T-helper 2 cell (primary cell): ENCODE measurements at places on chromosomes 4 and X.

- DNase-seq = no peak
Measured at GRCh38 chrX:1052021-1052420, 160.4 kb downstream of the CRLF2 start.

DNA sequence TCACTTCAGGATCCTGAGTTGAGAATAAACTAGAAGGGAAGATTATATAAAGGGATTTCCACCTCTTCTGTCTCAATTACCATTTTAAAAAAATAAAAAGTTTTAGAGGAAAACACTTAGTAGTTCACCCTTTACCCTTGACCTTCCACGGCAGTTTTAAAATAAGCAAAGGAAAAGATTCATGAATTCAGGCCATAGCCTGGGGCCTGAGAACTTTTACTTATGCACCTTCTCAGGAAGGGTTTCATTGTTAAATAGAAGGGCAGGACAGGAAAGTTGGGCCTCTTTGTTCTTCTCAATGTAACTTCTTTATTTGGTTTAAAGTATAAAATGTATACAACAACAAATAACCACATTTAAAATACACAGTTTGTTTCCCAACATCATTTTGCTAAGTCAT, 54.9 kb downstream of the PKD2 start:
- no peak for DNase-seq

DNA sequence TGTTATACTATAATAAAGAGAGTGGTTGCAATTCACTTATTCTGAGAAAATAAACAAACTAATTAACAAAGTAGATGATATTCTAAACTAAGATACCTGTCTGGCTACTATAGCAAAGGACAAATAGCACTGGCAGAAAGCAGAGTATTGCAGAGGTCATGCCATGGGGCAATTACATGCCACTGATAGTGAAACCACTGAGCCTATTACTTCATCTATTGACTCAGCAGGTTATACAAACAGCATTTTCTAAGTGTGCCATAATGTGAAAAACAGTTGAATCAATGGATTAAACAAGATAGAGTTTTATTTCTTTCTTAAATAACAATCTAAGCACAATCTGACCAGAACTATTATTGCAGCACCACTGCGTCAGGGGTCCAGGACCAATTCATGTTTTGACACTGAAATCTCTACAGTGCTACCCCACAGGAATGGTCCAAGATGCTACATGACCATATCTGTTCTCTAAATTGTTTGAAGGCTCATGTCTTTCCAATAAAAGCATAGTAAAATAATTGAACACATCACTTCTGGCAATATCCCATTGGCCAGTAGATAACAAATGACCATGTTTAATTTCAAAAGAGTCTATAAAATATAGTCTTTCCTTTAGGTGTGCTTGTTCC, 389.5 kb upstream of the GRID2 start:
- DNase-seq = no peak

DNA sequence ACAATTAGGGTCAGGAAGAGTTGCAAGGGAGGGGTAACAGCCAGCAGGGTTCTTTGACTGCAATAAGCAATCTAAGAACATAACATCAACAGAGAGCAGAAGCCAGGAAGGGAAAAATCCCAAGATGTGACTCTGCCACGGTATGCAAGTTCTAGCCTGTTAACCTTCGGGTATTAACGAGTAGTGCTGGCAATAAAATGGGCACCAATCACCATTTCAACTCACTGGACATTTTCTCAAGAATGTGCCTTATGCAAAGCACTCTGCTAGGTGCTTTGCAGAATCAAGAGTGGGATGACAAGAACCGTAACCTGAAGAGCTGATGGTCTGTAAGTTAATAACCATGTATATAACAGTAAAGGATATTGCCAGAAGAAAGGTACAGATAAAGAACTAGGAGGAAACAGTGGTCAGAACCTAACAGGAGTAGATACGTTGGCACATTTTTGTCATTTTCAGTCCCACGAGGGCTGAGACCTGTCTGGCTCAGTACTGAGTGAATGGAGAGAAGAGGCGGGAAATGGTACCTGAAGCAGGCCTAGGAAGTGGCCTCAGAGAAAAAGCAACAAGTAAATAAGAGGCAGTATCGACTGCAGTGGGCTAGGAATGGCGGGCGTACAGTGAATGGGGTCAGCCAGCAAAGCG, 2.7 kb downstream of the ELOVL6 start:
- no peak for DNase-seq

GRCh38 chr4:123874063-123874462, 477.5 kb downstream of the SPRY1 start:
- no peak for DNase-seq

- no peak for DNase-seq
Measured at GRCh38 chrX:30414144-30414543, 105.0 kb upstream of the NR0B1 start.

GRCh38 chrX:10608099-10608498, 12.3 kb downstream of the MID1 start:
- DNase-seq = no peak

DNA sequence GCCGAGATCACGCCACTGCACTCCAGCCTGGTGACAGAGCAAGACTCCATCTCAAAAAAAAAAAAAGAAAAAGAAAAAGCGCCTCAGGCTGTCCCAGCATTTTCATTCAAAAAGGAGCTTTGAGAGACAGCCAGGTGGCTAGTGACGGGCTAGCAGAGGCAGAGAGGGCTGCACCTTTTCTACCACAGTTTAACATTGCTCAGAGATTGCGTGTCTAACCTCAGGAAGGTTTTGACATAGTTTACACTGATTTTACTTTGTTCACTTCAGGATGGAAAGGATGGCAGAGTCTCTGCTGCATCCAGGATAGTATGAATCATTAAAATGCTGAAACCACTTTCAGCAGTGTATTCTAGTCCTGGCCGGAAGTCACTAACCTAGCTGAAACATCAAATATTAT, 28.1 kb downstream of the ZFP42 start:
- DNase-seq = no peak

DNA sequence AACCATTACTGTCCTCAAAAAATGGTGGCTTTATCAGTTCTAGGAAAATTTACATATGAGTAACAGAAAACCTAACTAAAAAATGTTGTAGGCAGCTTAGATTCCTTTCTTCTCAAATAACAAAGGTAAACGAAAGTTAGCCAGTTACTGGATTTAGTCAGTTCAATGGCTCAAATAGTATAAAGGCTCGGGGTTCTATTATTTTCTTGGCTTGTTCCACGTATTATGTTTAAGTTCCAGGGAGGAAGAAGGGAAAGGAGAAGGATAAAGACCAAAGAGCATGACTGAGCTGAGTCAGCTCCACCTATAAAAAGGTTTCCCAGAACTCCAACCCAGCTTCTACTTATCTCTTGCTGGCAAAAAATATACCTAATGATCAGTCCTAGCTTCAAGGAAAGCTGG, 41.0 kb upstream of the MAB21L2 start:
- no peak for DNase-seq

- DNase-seq = no peak
Measured at GRCh38 chr4:15754323-15754722, 23.8 kb upstream of the CD38 start.

DNA sequence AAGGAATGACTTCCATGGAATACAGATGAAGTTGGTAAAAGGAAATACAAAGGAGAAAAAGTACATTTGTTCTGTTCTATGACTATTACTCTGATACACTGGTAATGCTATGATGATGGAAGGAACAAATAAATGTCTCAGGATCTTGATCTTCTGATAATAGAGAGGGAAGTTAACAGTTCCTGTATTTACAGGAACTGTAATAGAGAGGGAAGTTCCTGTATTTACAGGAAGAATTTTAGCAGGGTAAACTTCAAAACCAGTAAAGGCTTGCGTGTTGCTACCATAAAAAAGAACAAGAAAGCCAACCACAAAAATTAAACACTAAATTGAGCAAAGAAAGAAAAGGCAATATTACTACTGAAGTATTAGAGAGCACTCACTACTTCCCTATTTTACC, 91.7 kb upstream of the HPGD start:
- no peak for DNase-seq

DNA sequence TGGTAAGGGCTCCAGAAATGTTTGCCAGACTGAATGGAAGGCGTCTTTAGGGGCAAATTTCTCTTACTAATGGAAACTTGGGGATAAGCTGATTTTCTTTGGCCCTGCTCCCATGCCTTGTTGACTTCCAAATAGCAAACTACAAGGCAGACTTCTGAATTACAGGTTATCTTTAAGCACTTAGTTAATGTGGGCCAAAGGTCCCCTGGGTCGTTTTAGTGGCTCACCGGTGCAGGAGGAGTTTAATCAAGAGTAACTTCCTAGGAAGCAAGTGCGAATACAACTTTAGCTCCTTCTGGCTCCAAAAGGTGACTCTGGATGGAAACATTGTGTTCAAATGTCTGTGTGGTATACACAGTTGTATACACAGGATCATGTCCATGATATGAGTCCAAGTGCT, 323.6 kb downstream of the SLITRK2 start:
- no peak for DNase-seq

DNA sequence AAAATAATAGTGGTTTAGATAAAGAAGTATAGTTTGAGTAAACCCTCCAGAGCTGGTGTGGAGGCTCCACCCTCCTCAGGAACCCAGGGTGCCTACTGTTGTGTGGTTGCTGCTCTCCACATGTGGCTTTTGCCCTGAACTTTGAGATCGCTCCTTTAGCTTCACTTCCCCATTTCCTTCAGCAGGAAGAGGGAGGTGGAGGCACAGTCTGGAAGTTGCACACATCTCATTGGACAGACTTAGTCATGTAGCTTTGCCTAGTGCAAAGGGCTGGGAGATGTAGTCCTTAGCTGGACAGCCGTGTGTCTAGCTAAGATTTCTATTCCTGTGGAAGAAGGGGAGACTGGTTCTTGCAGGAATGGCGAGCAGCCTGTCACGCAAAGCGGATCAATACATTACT, 37.9 kb downstream of the RGS12 start:
- DNase-seq = no peak
